C1 segment of cervical spinal cord (tissue), 14 donors: ENCODE measurements at places on chromosomes 4 and X.

- no peak for DNase-seq
Measured at GRCh38 chrX:38271154-38271716, 50.6 kb upstream of the SRPX start.

GRCh38 chrX:121374471-121374870, 327.1 kb downstream of the GLUD2 start:
- no peak for DNase-seq

GRCh38 chr4:26806331-26806730, 54.3 kb upstream of the STIM2 start:
- no peak for DNase-seq

- DNase-seq: no peak
Measured at GRCh38 chrX:119266364-119266995, 30.4 kb downstream of the PGRMC1 start.

- no peak for DNase-seq
Measured at GRCh38 chrX:100615005-100615404, 21.6 kb downstream of the TSPAN6 start.

GRCh38 chr4:2339458-2340271, 77.8 kb upstream of the MXD4 start:
- no peak for DNase-seq

DNA sequence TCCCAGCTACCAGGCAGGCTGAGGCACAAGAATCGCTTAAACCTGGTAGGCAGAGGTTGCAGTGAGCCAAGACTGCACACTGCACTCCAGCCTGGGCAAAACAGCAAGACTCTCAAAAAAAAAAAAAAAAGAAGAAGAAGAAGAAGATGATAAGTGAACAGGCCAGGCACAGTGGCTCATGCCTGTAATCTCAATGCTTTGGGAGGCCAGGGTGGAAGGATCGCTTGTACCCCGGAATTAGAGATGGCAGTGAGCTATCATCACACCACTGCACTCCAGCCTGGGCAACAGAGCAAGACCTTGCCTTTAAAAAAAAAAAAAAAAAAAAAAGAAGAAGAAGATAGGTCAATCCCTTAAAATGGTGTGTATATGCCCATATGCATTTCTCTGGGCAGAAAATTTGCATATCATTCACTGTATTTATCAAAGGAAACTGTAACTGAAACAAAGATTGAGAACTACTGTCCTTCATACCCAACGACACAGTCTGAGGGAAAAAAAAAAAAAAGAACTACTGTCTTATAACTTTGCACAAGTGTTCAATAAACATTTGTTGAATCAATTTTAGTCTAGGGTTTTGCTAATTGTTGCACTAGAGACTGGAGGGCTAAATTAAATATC, 2.3 kb downstream of the RFC1 start:
- DNase-seq: no peak

- DNase-seq: no peak
Measured at GRCh38 chrX:24465532-24465865, 413 bp downstream of the PDK3 start.

DNA sequence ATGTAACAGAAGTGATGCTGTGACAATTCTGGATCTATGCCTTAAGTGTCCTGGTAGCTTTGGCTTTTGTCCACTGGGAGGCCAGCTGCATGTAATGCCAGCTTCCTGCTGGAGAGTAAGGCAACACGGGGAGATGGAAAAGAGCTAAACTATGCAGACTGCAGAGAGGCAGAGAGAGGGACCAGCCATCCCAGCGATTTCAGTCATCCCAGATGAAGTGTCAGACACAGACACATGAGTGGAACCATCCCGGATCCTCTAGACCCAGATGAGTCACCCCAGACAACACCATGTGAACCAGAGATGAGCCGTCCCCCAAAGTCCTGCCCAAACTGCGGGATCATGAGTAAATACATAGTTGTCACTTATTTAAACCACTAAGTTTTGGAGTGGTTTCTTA, 14.6 kb downstream of the SRPX start:
- DNase-seq: no peak

- DNase-seq: no peak
Measured at GRCh38 chr4:123204737-123205136, 191.9 kb upstream of the SPRY1 start.

- DNase-seq: no peak
Measured at GRCh38 chr4:48275247-48275646, 5.6 kb upstream of the TEC start.

- DNase-seq: no peak
Measured at GRCh38 chr4:13981499-13981898, 354.0 kb upstream of the BOD1L1 start.

DNA sequence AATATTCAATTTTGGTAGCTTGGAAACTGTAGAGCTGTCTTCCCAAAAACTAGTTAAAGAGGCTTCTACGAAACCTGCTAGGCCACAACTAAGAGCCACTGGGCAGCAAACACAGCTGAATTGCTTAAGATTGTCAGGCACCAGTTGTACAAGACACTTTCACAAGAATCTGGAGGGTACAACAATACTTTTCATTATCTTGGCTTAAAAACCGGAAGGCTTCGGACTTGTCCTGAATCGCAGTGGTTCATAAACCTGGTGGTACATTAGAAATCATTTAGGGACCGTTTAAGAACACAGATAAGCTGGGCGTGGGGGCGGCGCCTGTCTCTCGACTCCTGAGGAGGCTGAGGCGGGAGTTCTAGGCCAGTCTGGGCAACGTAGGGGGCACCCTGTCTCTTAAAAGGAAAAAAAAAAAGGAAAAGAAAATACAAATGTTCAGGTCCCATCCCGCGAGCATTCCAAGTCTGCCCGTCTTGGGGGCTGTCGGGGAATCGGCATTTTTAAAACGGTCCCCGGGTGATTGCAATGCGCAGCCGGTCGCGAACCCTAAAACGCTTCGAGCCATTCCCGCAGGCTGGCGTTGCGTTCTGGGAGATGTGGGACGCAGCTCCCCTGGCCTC, 763 bp downstream of the PYURF start:
- no peak for DNase-seq

GRCh38 chrX:133608406-133608805, 193.1 kb upstream of the GPC4 start:
- DNase-seq: no peak

GRCh38 chr4:3679071-3679825, 86.9 kb upstream of the ADRA2C start:
- no peak for DNase-seq
